ENCODE measurements at places on chromosomes 1 and 21.

- no peak for DNase-seq
Observed at GRCh38 chr1:30447080-30447479, 276.3 kb downstream of the MATN1 start.

GRCh38 chr1:48645883-48646282 lies 130.8 kb downstream of the BEND5 start:
- DNase-seq = no peak

GRCh38 chr1:101130673-101131072 lies 105.1 kb upstream of the DPH5 start:
- DNase-seq = no peak

DNA sequence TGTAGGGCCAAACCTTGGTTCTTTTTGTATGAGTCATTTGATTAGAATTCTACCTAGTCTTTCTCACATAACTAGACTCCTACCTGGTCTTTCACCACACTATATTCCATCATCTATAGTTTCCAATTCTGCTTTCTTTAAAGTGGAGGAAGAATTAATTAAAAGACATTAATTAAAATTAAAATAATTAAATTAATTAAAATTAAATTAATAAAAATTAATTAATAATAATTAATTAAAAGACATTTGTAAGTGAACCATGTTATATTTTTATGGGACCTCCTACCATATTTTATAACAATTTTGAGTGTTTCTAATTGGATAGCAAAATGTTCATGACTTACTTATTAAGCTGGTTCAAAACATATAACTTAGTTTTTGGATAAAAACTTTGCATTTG lies 77.4 kb downstream of the CCDC18 start:
- no peak for DNase-seq

DNA sequence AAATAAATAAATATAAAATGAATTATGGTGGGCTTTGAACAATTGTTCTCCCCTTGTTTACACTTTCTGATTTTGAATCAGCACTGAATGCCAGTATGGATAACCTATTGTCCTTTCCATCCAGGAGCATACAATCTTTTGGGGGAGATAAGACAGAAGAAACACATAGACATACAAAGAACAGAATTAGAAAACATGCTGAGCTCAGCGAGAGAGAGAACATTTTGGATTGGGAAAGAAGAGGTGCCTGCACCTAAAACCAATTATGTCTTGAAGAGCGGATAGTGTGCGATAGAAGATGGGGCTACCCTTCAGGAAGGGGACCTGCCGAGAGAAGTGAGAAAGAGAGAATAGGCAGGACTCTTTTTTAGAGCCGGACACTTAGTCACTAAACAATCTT lies 6.6 kb downstream of the PGM1 start:
- no peak for DNase-seq

DNA sequence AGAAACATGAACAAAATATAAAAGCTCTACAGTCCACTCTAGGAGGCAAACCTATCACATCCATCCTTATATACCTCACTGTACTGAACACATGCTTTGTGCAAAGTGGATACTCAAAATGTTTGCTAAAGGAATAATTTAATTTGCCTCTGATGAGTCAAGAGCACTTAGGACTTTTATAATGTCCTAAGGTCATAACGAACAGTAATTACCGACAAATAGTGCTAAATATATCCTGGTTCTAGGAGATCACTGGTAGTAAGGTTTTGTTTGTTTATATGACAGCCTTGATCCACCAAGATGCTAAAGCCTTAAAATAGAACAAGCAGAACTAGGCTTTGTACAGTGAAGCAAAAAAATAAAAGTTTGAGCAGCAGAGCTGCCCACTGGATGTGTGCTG lies 70.6 kb downstream of the GADD45A start:
- DNase-seq = no peak

DNA sequence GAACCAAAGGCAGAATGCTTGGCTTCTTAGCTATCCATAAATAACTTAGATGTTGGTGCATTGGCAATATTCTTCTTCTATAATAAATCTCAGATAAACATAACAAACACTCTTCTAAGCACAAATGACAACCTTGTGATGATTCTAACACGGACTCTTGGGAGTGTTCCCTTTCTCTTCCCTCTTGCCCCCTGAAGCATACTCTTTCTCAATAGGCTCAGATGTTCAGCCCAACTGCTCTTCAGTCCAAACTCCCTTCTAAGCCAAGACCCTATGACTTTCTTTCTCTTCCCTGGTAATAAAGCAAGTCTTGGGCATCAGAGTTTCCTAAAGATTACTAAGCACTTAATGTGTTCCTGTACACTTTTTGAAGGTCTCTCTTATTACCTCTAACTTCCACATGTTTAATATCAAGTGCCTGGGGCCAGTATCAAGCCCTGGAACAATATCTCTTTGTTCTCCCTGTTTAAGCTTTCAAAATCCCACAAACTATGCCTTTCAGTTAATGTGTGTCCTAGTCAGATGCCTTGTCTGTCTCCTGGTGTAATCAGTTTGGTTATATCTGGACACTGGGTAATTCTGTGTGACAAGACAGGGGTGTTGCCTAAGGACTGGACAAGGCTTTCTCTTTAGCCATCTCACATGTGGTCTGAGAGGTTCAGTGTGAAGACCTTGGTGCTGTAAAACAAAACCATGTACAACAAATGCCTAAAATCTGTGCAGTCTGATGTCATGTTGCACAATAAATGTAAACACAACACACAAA lies 92.9 kb upstream of the IVNS1ABP start:
- no peak for DNase-seq

- DNase-seq = no peak
Observed at GRCh38 chr1:26531651-26532131, 2.1 kb downstream of the RPS6KA1 start.

DNA sequence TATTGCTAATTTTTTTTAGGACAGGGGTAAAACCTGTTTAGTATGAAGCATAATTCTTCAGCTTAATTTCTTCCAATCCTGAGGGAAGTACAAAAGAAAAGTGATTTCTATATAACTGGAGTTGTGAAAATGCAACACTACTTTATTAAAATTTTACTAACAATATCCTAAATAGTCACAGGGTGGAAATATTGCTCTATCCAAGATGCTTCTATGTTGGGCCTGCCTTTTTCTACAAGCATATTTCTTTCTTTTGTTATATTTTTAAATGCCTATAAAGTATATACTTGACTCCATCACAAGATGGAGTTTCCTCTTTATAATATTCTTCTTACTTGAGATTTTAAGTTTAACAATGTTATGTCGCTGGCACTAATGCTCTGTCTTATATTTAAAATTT lies 37.9 kb downstream of the DTL start:
- no peak for DNase-seq

Measured in lower leg skin (tissue), 4 donors.